ENCODE measurements at places on chromosomes 6 and 20.
A peak's percentile ranks its signal among the peaks of the same experiment; 100 is the strongest.

DNA sequence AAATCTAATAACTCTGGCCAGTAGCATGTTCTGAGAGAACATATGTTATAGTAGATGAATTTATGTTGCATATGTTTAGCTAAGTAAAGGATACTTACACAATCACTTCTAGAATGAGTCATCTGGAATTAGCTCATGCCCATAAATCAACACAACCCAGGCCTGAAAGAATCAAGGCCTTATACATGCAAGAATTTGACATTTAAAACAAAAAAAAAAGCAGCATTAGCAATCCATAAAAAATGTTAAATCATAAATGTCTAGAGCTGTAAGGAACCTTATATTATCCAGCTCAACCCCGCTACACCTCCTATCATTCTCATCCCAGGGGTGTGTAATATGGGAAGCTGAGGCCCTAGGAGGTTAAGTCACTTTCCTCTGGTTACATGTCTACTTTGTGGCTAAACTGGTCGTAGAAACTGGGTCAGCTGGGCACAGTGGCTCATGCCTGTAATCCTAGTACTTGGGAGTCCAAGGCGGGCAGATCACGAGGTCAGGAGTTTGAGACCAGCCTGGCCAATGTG lies 105.2 kb upstream of the CARMIL1 start:
- DNase-seq: no peak

DNA sequence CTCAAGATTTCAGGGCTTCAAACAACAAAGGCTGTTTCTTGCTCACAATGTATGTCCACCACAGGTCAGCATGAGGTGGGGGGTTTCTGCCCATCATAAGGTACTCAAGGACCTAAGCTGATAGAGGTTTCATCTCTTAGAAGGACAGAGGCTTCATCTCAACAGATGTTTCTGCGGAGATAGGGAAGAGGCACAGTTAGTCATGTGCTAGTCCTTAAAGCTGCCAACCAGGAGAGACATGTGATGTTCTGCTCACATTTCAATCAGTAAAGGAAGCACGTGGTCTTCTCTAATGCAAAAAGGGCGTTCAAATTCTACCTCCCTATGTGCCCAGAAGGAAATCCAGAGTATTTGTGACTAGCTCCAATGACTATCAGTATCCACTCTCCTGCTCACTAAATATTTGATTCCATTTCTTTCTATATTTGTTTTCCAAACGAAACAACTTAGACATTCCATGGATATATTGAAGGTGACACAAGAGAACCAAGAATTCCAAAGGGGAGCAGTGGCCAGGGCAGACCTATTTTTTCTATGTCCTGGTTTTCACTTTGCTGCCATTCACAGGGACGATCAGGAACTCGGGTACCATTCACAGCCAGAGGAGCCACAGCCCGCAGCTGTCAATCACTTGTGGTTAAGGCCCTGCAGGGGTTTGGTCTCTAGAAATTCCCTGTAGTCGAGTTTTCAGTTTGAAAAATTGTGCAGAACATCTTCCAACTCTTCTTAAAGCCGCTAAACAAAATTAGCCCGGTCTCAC lies 173.2 kb upstream of the FOXA2 start:
- DNase-seq: no peak

DNA sequence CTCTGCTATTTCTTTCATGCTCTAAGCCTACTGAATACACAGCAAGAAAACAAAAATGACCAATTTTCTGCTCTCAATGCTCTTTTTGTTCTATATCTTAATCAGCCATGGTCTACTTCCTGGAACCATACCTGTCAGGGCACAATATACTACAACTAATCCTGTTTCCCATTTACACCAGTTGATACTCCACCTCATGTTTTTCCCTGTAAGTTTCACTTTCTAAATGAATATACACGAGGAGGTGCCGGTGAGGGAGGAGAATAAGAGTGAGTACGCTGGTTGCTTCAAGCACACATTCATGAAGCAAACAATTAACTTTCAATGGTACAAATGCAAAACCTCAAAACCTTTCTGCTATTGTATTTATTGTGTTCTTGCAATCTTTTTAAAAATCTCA lies 443.1 kb upstream of the ID4 start:
- DNase-seq: no peak

GRCh38 chr20:13348311-13349234 lies 127.5 kb downstream of the ISM1 start:
- no peak for DNase-seq

GRCh38 chr6:168035098-168035660 lies 37.7 kb downstream of the KIF25 start:
- DNase-seq: peak; percentile 48

DNA sequence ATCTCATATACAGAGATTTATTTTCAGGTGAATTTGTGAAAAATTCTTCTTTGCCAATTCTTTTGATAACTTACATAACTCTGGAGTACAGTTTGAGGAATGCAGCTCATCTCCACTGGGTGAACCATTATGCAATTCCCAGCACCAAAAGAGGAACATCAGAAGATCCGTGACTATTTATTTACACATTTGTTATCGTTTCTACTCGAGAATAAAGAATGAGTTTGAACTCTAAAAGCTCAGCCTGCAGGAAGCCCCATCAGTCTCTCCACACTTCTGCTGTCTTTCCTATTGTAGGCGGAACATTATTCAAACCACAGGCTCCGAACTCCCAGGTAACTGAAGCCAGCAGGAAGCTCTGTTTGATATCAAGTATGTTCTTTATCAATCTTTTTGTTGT lies 95.9 kb upstream of the IFNGR1 start:
- no peak for DNase-seq

DNA sequence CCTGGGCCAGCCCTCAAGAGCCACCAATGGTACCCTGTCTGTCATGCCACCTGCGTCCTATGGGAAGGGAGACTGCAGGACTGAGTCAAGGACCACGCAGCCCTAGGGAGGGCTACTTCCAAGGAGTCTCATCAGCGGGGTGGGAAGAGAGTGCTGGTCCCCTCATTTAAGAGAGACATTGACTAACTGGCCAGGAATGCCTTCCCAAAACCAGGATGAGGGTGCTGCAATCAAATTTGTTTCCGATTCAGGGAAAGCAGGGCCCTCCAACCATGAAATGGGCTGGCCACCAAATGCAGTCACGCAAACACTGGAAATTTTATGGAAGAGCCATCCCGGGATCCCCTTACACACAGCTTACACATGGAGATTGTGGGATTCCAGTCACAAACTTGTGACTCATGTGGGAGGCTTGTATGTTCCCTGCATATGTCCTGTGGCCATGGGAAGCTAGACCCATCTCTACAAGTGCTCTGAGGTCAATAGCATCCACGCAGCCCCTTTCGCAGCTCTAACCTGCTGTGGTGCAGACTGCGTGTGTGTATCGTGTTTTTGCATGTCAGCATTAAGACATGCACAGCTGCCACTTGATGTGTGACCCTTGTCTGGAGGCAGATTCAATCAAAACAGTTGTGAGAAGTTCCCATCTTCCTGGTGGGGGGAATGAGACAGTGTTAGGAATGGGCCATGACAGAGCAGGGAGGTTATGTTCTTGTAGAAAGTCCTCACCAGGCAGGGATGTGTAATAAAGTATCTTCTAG lies 53.0 kb upstream of the CST7 start:
- DNase-seq: no peak

DNA sequence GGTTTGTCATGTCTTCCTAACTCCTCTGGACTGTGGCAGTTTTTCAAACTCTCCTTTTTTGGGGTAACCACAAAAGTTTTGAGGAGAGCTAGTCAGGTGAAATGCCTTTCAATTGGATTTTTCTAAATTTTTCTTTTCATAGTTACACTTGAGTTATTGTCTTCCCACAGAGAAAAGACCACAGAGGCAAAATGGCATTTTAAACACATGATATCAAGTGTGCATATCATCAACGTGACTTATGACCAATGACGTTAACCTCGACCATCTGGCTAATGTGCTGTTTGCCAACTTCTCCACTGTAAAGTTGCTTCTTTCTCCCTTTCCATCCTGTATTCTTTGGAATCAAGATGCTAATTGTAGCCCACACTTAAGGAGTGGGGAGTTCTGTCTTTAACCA lies 41.3 kb upstream of the SNAP25 start:
- no peak for DNase-seq

DNA sequence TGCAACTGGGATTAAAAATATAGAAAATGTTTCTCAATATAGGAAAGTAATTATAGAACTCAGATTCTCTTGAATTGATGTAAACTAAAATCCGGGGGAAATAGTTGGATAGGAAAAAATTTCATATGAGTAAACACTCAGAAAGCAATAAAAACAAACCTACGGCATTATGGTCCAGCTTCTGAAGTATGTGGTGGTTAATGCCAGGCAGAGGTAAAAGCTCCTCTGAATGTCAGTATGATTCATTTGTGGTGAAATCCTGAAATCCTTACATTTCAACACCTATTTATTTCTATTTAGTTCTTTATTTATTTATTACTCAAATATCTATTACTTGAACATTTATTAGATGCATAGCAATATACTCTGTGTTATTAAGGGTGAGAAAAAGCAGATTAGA lies 145.1 kb downstream of the RIMS1 start:
- no peak for DNase-seq

DNA sequence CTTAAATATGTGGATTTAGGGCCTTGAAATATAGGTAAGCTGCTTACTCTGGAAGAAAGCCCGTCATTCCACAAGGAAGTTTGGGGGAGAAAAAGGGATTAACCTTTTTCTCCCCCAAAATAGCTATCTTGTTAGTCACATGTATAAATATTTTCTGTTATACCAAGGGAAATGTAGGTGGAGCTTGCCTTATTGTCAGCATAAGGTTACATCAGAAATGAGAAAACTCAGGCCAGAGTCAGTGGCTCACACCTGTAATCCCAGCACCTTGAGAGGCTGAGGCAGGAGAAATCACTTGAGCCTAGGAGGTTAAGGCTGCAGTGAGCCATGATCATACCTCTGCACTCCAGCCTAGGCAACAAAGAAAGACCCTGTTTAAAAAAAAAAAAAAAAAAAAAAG lies 129.9 kb downstream of the LRFN2 start:
- no peak for DNase-seq

- no peak for DNase-seq
Observed at GRCh38 chr6:96889146-96889545, 8.5 kb downstream of the NDUFAF4 start.

- no peak for DNase-seq
Observed at GRCh38 chr20:17645546-17646208, 36.4 kb downstream of the RRBP1 start.

- DNase-seq: no peak
Observed at GRCh38 chr6:79180052-79180451, 54.4 kb downstream of the HMGN3 start.

DNA sequence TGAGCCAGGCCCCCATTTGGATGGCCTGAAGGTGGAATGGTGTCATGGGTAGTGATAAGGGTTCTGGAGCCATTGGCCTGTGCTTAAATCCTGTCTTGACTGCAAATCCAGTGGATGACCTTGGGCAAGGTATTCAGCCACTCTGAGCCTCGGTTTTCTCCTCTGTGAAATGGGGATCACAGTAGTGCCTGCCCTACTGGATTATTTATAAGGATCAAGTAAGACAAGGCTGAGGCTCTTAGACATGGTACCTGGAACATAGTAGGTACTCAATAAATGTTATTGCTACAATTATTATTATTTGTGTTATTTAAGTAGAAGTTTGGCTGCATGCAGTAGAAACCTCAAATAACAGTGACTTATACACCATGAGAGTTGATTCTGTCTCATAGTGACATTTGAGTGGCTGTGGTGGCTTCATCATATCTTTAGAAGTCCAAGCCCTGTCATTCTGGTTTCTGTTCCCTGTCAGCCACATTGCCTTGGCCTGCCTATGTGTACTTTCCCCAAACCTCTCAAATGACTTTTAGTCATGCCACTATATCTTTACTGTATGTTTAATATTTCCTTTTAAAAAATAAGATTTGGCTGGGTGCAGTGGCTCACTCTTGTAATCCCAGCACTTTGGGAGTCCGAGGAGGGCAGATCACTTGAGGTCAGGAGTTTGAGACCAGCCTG lies 37.6 kb upstream of the CHMP4B start:
- DNase-seq: no peak

DNA sequence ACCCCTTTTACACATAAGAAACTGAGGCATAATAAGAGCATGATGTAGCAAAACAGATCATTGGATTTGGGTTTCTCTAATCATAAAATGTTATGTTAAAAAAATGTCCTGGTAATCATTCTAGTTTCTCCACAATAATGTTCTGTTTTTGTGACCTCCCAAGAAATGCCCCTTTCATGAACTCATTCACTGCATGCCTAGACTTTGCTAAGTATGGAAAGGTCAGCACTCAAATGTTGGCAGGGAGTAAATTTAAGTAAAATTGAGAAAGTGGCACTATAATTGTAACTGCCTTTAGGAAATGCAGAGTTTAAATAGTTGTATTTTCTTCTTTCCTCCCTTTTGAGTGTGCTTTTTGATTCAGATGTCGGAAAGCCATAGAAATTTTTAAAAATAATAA lies 48.5 kb upstream of the ID4 start:
- DNase-seq: no peak

DNA sequence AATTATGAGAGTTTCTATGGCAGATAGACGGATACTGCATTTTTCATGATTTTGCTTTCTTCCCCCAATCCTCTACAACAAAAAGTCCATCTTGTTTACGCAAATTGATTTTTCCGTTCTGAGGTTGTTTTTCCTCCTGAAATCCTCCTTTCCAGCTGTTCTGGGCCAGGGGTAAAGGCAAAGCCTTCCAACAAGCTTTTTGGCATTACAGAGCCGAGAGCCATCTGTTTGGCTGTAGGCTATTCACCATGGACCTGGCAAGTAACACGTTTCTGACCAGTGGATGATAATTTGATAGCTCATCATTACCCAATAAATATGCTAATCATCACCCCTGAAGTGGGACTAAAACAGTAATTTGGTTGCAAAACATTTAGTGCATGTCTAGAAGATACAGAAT lies 226.5 kb downstream of the CBLN4 start:
- no peak for DNase-seq

DNA sequence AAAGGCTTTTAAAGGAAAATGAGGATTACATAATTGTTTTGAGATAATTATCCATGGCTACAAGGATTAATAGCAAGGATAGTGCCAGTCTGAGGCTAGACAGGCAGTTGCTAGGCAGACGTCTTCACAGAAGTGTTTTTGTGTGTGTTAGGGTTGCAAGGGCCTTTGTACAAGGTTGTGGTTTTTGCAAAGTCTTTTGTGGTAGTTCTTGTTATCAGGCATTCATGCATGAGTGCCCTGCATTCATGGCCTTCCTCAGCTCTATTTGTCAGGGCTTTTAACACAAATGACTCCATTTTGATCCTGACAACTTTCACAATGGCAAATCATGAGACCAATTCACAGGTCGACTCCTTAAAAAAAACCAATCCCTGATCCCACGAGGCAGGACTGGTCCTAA lies 68.1 kb upstream of the TXNDC5 start:
- no peak for DNase-seq

DNA sequence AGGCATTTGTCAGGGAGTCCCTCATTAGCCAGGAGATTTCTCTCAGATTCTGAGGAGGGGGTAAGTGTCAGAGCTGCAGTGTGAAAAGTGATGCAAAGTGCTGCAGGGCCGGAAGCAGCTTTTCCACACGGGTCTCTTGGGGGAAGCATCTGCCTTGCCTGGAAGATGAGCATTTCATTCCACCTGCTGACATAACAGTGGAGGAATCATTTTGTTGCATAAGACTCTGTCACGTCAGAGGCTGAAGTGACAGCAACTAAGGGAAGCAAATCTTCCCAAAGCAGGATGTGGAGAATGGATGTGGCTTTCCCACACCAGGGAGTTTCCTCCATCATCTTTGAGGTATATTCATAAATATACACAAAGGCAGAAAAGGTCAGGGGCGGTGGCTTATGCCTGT lies 22.8 kb downstream of the DCBLD1 start:
- DNase-seq: no peak
